C1 segment of cervical spinal cord (tissue), 14 donors: ENCODE measurements at places on chromosomes 1 and 21.

DNA sequence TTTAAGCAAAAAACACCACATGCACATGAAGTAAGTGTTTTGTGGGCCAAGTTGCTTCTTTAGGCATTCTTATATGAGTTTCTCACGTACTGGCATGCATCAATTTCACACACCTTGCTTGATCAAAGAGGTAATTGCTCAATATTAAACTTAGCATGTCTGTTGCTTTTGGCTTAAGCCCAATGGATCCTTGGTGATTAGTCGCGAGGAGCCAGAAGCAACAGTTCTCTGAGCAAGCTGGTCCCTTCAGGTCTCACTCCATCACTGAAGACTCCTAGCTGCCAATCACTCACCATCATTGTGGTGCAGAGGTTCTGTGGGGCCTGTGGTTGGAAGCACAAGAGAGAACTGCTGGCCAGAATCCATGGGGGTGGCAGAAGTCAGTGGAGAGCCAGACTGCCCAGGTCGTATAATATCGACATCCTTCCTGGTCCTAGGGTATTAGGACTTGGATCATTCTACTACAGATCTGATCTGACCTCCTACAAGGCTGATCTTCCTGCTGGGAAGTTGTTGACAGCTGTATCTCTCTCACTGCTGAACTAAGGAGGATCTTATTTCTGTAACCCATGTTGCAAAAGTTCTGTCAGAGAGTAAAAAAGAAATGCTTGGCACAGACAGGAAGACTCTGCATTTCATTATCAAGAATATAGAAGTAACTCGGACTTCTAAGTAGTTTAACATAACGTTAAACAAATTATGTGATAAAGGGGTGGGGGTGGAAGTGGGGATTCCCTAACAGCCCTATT, 140.5 kb downstream of the NTPCR start:
- no peak for DNase-seq

GRCh38 chr1:236141447-236142252, 689 bp upstream of the GPR137B start:
- DNase-seq = no peak

DNA sequence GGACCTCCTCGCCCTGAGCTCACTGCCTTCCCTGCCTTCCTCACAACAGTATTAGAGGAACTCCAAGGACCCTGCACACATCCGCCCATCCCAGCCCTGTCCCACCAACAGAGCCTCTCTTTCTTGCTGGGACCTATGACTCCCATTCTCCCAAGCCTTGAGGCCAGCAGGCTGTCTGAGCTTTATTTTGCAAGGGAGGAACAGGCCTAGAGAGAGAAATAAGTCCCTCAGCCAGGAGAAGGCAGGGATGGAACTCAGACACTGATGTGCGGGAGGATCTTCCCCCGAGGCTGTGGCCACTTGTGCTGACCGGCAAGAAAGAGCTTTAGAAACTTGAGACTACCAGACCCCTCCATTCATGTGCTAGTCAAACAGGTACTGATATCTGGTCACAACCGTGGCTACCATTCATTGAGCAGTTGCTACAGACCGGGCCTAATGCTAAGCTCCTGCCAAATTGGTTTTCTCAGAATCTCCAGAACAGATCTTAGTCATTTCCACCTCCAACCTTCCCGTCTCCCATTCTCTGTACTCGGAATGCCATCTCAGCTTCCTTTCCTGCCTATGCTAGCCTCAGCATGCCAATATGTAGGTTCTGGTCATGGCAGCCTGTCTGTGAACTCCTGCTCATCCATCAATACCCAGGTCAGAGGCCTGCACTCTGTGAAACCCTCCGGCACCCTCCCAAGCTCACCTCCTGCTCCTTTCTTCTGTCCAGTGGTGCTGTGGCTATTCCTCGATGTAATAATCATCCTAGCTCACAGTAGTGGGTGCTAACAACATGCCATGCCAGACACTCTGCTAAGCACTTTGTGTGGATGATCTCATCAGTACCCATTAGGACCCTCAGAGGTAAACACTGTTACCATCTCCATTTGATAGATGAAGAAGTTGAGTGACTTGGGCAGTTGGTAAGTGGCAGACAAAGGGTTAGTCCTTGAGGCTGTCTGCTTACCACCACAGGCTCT, 3.8 kb downstream of the TMEM54 start:
- DNase-seq = no peak

GRCh38 chr1:70583522-70583921, 172.5 kb downstream of the CTH start:
- DNase-seq = no peak

DNA sequence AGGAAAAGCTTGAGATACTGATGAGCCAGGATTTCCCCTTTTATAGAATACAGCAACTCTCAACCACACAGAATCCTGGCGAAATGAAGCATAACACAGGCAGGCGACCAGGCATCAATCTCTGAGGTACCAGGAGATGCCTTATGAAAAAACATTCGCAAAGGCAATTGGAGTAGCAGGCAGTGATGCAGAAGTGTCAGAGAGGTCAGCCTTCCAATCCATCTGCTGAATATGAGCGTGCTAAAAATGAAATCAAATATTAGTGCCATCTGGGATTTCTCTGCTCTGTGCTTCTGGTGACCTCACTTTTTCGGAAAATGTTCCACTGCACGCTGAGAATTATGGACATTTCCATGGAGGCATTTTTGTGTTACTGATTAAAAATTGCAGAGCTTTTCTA, 258.8 kb downstream of the VAV3 start:
- DNase-seq = no peak
